ENCODE measurements at places on chromosomes 4 and X.

DNA sequence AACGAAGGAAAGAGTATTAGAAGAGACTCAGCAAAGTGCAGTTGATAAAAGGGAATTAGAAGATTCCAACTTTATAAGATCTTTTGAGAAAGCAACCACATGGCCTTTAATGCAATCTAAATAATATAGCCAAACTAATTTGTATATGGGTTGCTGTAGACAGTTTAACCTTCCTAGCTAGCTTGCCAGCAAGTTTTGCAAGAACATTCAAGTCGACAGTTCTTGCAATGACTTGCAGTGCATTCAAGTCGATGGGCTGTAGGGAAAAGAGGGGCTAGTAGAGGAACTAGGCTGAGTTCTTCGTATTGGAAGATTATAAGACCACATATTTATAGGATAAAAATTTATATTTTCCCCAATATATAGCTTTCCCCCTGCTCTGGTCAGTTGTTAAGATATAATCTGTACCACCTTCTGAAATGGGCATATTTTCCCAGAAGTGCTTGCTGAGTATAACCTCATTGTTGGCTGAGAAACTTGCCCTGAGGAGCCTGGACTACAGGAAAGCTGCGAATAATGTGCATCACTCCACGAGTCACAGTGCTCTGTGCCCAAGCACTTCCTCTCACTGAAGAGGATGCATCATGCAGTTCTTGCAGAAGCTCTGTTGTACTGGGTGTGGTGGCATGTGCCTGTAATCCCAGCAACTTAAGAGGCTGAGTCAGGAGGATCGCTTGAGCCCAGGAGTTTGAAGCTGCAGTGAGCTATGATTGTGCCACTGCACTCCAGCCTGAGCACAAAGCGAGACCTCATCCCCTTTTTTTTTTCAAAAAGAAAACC is 56.7 kb downstream of the DOCK11 start:
- DNase-seq, result no peak

DNA sequence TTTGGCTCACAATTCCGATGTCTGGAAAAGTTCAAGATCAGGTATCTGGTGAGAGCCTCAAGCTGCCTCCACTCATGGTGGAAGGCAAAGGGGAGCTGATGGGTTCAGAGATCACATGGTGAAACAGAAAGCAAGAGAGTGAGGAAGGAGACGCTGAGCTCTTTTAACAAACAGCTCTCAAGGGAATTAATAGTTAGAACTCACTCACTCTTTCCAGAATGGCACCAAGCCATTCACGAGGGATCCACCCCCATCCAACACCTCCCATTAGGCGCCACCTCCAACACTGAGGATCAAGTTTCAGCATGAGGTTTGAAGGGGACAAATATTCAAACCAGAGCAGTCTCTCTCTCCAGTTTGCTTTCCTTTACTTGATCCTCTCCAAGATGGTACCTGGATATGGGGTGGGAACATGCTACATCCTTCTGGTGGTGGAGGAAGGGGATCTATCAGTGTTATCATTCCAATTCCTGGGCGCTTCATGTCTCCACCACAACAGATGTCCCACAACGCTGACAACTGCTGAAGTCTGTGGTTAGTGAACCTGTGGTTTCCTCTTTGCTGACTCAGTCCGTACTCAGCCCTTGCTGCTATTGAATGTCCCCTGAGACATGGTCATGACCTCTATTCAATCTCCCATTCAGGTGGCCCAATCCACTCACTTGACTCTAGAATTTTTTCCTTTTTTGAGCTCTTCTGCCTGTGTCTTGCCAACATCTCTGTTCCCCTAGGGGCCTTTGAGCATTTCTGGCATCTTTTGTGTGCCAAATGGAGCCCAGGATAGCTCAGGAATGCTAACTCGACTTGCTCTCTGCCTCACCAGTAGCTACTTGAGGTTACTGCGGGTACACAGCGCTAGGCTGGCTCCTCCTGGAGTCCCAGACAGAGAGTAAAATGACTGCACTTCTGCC is 395.2 kb downstream of the MID1IP1 start:
- no peak for DNase-seq

DNA sequence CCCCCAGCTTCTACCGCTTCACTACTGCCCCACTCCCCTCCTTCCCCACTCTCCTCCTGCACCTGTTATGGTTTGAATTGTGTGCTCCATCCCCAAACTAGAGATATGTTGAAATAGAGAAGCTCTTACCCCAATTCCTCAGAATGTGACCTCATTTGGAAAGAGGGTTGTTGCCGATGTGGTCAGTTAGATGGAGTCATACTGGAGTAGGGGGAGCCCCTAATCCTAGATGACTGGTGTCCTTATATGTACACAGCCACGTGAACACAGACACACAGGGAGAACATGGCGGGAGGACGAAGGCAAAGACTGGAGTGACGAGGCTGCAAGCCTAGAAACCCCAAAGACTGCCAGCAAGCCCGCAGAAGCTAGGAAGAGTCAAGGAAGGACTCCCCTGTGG is 84.3 kb downstream of the FHDC1 start:
- no peak for DNase-seq

DNA sequence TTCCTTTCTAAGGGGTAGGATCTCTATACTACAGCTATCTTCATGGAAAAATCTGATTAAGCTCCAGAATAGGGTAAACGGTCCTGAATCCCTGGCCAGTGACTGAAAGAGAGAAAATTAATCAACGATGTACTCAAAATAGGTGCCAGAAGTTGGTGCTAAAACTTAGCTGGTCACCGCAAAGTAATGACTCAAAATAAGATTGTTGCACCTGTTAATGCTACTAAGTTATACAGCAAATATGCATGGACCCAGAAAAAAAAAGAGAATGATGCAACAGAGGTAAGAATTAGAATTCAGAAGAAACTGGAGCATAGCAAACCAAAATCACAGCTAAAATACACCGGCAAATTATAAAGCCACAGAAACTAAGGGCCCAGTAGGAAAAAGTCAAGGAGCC is 239.7 kb upstream of the FAM241A start:
- no peak for DNase-seq

DNA sequence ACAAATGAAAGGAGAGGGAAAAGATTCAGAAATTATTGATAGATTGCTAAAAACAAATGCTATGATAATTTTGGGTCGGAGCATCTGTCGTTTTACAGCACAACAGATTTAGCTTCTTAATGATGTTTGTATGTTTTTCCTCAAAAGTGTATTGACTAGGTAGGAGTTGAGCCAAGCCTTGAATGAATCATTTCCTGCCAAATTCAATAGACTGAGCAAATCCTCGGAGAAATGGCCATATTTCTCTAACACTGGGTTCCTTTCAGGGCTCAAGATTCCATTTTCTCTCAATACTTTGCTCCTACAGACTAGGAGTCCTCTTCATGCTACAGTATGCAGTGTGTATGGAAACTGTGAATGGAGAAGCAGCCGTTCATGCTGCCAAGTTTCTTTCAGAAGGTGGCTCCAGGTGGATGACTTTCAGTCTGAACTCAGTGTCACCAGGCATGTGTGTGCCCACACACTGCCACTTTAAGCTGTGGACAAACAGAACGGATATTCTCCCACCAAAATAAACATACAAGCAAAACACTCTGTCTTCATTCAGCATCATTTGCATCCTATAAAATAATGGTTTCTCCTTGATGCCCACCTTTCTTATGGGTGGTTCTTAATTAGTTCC is 146.0 kb downstream of the TBL1X start:
- DNase-seq, result no peak

- DNase-seq, result no peak
These were observed 1.6 kb upstream of the ARMCX4 start for GRCh38 chrX:101483705-101484104.

DNA sequence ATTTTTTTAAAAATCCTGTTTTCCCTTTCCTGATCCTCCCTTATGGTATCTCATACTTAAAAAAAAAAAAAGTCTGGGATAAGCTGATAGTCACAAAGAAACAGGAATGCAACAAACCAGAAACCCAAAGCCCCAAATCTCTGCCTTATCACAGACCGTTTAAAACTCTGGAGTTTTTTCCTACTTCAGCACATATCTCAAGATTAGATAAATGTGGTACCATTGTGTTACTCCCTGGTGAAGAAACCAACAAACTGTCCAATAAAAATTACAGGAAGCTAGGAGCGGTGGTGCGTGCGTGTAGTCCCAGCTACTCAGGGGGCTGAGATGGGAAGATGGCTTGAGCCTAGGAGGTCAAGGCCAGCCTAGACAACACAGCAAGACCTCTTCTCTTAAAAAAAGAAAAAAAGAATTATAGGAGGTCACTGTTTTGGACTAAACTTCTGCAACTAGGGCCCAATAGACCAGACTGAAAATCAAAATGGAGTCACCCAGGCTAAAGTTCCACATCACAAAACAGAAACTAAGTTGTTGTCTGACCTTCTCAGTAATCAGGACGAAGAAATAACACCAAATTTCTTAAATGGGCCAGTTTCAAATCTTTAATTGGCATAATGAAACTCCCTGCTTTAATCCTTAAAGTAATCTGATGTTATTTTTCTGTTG is 51.9 kb downstream of the RBM47 start:
- DNase-seq, result no peak

Data from H1 (cell line).